ENCODE measurements at places on chromosomes 13 and 19. TPM values are rescaled to one million over a fixed set of nuclear protein-coding genes. Genes with fewer than 3 reads are reported as not detected.

DNA sequence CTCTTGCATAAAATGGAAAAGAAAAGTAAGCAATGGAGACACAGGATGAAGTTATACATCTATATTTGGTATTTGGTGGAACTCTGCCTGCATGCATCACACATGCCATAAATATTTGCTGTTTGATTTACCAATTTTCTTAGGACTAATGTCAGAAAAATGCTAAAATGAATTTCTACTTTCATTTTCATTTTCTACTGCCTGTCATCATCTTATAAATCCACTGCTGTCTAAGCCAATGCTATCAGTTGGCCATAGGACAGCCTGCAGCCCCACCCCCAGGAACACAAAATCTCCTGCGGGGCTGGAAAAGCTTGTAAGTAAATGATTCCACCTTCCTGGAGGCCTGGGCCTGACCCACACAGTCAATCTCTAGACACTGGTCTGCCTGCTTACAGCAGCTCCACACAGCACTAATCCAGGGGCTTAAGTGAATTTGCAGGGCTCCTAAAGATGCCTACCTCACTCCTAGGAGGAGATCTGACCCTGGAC lies 122.0 kb downstream of the ENOX1 start:
- no peaks in the 10 kb centered on the region for H3K36me3 ChIP-seq
- DNase-seq = peak; percentile 39
- no peak overlapping the region for H3K4me3 ChIP-seq
- peaks cover 27% of the 10 kb centered on the region for H3K4me1 ChIP-seq
- no peaks in the 10 kb centered on the region for H3K27me3 ChIP-seq
- H3K27ac ChIP-seq = no peak overlapping the region

GRCh38 chr13:98889419-98890085 lies 88.3 kb downstream of the DOCK9 start:
- no peaks in the 10 kb centered on the region for H3K27me3 ChIP-seq
- H3K27ac ChIP-seq = no peak overlapping the region
- H3K36me3 ChIP-seq = no peaks in the 10 kb centered on the region
- H3K4me3 ChIP-seq = no peak overlapping the region
- DNase-seq = no peak
- no peaks in the 10 kb centered on the region for H3K4me1 ChIP-seq

DNA sequence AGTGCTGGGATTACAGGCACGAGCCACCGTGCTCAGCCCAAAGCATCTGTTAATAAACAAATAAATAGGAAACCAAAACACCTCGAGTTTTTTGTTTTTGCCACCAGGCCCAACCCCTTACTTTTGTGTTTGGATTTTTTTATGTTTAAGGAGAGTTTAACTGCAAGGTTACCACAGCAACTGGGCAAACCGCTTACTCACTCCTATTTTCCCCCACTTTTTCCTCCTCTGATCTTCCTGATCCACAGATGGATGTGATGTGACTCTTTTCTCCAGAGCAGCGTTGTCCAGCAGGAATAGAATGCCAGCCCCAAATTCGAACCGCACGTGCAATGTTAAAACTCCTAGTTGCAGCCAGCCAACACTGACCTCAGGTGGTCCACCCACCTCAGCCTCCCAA lies 2.1 kb upstream of the PNMA8B start:
- peaks cover 23% of the 10 kb centered on the region for H3K27me3 ChIP-seq
- no peak overlapping the region for H3K4me3 ChIP-seq
- no peak overlapping the region for H3K27ac ChIP-seq
- no peak for DNase-seq
- H3K36me3 ChIP-seq = peaks cover 16% of the 10 kb centered on the region
- peaks cover 22% of the 10 kb centered on the region for H3K4me1 ChIP-seq

DNA sequence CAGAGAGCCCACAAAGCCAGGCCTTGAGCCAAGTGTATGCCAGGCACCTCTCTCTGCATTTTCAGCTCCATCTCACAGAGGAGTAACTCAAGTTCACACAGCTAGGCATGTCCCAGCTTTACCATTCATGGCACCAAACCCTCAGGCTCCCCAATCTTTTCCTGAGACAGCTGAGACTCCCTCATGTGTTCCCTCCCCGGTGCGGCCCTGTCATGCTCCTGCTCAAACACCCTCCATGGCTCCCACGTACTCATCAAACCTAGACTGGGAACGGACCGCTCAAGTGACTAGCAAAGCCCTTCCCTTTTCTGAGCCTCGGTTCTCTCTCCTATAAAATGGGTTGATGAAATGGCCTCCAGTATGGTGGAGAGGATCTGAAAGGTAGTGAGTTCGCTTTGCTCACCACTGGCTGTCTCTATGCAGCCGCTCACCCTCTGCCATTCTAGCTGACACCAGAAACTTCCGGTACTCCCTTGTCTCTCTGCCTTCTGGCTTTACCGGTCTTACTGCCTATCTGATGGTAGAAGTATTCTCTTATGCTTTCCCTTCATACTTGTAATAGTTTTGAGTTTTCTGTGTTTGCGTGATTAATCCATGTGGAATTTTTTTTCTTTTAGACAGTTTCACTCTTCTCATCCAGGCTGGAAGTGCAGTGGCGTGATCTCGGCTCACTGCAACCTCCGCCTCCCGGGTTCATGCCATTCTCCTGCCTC lies 7.8 kb upstream of the SLC44A2 start:
- H3K36me3 ChIP-seq = no peaks in the 10 kb centered on the region
- peak overlapping the region; percentile 73 for H3K27ac ChIP-seq
- H3K27me3 ChIP-seq = no peaks in the 10 kb centered on the region
- peak; percentile 49 for DNase-seq
- peak overlapping the region; percentile 15 for H3K4me3 ChIP-seq

DNA sequence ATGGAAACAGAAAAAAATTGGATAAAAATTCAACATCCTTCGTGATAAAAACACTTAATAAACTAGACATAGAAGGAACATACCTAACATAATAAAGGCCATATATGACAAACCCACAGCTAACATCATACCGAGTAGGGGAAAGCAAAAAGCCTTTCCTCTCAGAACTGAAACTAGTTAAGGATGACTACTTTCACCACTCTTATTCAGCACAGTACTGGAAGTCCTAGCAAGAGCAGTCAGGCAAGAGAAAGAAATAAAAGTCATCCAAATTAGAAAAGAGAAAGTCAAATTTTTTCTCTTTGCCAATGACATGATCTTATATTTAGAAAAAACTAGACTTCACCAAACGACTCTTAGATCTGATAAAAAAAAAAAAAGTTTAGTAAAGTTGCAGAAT lies 25.8 kb upstream of the SLC7A9 start:
- no peaks in the 10 kb centered on the region for H3K36me3 ChIP-seq
- no peaks in the 10 kb centered on the region for H3K27me3 ChIP-seq
- no peak for DNase-seq
- no peak overlapping the region for H3K4me3 ChIP-seq
- no peak overlapping the region for H3K27ac ChIP-seq

GRCh38 chr13:25980255-25980654 lies 71.6 kb downstream of the SHISA2 start:
- no peak overlapping the region for H3K27ac ChIP-seq
- DNase-seq = peak; percentile 50
- no peak overlapping the region for H3K4me3 ChIP-seq

DNA sequence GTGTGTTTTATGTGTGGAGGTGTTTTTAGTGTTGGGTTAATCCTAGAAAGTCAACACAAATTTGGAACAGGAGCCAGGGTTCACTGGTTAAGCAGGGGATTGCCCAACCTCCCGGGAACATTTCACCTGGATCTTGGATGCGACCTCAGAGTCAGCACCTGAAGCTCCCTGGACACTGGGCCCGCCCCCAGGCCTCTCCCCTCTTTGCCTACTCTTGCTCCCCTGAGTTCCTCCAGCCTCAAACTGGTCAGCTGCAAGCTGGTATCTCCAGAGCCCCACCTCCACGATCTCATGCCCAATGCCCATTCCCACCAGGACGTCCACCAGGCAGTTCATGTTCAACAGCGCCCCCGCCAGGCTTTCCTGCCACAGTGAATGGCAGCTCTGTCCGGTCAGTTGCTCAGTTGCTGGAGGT lies 9.7 kb downstream of the HSD17B14 start:
- H3K27me3 ChIP-seq = no peaks in the 10 kb centered on the region
- H3K4me3 ChIP-seq = no peak overlapping the region
- H3K4me1 ChIP-seq = no peaks in the 10 kb centered on the region
- H3K36me3 ChIP-seq = peaks cover 11% of the 10 kb centered on the region

DNA sequence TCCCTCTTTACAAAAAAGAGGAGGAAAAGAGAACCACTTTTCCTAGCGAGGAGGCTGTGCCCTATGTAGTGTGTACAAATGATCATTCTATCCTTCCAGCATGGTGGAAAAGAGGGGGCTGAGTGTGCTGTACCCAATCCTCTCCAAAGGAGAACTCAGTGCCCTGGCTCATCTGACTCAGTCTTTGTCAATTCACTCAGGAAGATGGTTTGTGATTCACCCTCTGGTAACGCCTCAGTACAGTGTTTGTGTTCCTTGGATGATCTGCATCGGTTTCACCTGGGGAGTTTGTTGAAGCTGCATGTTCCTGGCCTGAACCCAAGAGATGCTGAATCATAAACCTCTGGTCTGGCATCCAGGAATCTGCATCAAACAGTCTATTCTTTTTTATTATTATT lies 18.3 kb upstream of the ENOX1 start:
- H3K4me1 ChIP-seq = peaks cover 5% of the 10 kb centered on the region
- peaks cover 12% of the 10 kb centered on the region for H3K27me3 ChIP-seq
- no peaks in the 10 kb centered on the region for H3K36me3 ChIP-seq
- no peak overlapping the region for H3K4me3 ChIP-seq
- no peak overlapping the region for H3K27ac ChIP-seq
- DNase-seq = peak; percentile 2

- H3K27me3 ChIP-seq = no peaks in the 10 kb centered on the region
- no peaks in the 10 kb centered on the region for H3K36me3 ChIP-seq
- H3K4me3 ChIP-seq = no peak overlapping the region
- DNase-seq = no peak
- no peaks in the 10 kb centered on the region for H3K4me1 ChIP-seq
Measured at GRCh38 chr13:39784347-39784746, 128.9 kb downstream of the COG6 start.

Gene ZNF541
- not detected for total RNA-seq

Gene VSTM1
- not detected for total RNA-seq

Gene NAXD
- total RNA-seq = 11.5 TPM

Gene ICAM4
- 1.6 TPM for total RNA-seq

Gene ZNF420
- total RNA-seq = 8.7 TPM

Gene CGB3
- total RNA-seq = 1.1 TPM
